Stimulated activated CD4-positive, alpha-beta T cell treated with anti-CD3 and anti-CD28 coated beads, Interleukin-2, amount 100 ng/mL, for 48 hours (primary cell): ENCODE measurements at places on chromosomes 6 and 20.

- DNase-seq, result no peak
These were observed 212.5 kb upstream of the SUPT3H start for GRCh38 chr6:45590226-45590625.

DNA sequence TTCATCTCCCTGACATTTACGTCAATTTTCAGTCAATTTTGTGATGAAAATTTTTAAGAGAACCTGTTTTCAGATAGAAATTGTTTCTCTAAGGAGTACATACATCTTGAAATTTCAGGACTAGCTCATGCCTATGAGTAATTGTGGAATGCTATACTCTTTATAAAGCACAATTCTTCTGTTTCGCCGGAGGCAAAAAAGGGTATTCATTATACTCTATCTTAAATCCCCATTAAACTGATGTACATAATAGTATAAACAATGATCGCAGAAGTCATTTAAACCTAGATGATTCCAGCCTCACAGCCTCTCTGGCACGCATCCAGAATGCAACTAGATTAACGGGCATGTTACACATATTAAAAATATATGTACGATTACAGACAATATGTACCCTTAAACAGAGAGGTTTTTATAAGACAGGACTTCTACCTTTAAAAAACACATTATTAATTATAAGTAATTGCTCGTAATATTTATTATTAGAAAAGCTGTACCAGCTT, 62.6 kb downstream of the NRSN1 start:
- no peak for DNase-seq

- DNase-seq, result no peak
These were observed 182.0 kb downstream of the DOK5 start for GRCh38 chr20:54657268-54657826.

- DNase-seq, result no peak
These were observed 34.2 kb downstream of the JARID2 start for GRCh38 chr6:15280028-15280427.

DNA sequence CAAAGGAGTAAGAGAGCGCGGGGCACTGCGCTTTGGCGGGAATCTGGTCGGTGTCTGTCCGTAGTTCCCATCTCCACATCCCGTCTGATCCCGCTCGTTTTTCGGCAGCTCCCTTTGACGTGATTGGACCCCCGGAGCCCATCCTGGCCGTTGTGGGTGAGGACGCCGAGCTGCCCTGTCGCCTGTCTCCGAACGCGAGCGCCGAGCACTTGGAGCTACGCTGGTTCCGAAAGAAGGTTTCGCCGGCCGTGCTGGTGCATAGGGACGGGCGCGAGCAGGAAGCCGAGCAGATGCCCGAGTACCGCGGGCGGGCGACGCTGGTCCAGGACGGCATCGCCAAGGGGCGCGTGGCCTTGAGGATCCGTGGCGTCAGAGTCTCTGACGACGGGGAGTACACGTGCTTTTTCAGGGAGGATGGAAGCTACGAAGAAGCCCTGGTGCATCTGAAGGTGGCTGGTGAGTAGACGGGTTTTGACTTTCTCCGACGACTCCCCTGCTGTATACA, 1.4 kb downstream of the BTN1A1 start:
- DNase-seq, result peak; percentile 13

GRCh38 chr20:56730996-56731395, 101.9 kb downstream of the TFAP2C start:
- no peak for DNase-seq

- no peak for DNase-seq
These were observed 88.2 kb upstream of the ATXN1 start for GRCh38 chr6:16849280-16849987.

DNA sequence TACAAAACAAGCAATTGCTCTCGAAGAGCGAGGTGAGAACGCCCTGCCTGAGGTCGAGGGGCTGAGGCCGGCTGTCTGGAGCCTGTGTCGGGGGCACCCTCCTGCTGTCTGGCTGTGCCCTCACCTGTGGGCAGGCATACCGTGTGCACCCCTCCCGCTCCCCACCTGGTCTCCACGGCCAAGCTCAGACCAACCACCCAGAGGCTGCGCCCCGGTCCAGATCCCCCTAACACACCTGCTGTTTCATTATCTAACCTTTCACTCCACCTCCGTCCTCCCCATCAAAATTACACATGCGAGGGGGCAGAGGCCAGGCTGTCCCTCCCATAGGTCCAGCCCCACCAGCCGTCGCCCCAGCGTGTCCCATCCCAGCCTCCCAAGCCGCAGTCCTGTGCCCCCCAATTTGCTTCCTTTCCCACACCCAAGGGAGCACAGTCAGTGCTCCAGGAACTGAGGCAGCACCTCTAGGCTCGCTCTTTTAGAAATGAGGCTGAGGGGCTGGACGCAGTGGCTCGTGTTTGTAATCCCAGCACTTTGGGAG, 35.2 kb downstream of the NTSR1 start:
- no peak for DNase-seq

DNA sequence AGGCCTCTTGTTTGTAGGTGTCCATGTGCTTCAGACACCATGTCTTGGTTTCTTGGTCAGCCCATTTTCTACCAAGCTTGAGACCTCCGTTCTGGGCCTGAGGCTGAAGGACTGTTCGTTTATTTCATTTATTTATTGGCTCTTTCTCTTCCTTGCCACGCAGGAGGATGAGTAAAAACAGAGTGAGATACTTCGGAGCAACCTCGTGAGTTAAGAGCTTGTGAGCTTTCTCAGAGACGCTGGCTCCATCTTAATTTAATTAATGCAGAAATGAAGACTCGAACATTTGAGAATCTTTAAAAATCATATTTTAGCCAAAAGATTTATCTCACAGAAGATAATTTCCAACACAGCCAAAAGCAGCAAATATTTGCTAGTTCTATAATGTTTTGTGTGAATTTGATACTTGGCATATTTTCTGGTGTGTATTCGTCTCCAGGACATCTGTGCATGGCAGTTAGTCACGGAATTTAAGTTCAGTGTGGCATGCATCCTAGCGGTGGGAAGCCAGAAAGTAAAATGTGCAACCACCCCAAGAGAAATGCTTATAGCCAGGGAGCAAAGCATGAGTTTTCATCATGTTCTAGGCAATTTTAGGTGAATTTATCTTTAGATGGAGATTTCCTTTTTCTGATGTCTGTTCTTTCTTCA, 76.0 kb downstream of the THBS2 start:
- no peak for DNase-seq

DNA sequence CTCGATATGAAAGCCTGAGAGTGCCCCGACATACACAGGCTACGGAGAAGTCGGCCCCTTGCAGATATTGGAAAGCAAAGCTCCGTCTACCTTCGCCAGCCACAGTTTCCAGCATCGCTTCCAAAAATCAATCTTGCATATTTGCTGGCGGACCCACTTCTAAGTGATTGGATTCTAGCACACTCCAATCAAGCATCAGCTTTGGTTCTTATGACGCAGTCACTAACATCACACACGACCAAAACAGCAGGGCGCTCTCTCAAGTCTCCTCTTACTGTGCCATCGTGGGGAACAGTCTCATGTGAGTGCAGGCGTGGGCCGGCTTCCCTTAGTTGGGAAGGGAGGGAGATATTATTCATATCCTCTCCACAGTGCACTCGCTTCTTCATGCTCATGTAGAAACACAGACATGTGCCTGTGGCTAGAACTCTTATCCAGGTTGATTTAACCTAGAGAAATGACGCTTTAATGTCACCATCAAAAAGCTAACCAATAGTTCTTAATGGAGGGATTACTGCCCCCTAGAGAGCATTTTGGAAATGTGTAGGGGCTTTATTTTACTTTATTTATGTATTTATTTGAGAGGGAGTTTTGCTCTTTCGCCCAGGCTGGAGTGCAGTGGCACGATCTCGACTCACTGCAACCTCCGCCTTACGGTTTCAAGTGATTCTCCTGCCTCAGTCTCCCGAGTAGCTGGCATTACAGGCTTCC, 229.8 kb downstream of the SOD2 start:
- DNase-seq, result no peak

- no peak for DNase-seq
These were observed 900.5 kb downstream of the C6orf118 start for GRCh38 chr6:164408868-164409267.

DNA sequence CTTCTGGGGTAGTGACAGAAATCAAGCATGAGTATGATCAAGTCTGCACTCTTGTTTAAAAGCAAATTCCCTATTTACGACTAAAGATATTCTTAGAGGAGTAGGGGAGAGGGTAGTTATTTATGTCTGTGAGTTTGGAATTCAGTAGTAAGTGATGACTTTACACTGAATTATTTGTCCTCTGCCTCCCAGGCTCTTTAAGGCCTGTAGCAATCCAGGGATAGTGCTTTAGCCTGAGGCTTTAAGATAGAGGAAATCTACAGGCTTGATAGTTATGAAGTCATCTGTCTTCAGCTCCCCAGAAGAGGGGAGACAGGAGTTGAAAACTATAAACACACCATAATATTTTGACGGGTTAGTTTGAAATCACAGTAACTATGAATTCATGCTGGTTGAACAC, 664.5 kb downstream of the EPM2A start:
- no peak for DNase-seq

- DNase-seq, result no peak
These were observed 68.3 kb downstream of the AFG1L start for GRCh38 chr6:108363113-108363512.

DNA sequence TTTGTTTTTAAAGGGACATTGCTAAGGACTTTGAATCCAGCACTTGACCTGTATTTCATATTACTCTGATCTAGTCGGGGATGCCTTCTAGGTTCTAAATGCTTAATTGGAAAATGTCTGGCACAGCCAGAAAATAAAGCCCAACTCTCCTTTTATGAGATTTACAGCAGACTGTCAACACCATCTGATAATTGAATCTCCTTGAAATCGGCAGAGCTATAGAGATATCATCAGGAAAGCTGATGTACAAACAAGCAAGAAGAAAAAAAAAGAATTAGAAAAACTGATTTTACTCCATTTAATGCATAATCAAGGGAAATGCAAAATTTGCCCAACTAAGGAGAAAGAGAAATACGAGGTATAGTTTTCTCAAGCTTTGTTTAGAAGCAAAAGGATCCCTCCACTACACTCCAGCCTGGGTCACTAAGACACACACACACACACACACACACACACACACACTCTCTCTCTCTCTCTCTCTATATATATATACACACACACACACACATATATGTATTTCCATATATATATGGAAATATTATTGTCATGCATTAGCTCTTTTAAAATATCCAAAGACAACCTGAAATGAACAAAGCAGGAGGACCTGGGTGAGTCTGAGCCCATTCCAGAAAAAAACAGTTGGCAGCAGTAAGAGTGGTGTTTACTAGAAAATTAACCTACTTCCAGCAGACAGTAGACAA, 9.5 kb upstream of the FOXC1 start:
- no peak for DNase-seq

GRCh38 chr6:139416146-139416545, 41.7 kb upstream of the CITED2 start:
- DNase-seq, result no peak

DNA sequence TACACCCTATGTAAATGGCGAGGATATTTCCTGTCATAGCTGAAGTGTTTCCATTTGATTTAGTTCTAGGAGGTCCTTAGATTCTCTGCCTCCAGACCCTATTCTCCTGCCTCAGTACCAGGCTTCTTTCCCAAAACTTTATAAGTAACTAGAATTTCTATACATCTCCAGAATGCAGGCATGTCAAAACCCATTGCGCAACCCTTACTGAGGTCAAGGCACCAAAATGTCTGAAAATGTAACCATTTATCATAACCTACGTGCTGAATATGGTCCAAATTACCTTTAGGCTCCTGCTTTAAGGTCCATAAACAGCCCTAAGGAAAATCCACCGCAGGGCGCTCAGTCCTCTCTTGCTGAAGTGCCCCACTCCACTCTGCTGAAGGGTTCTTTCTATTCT, 37.5 kb upstream of the MC3R start:
- DNase-seq, result no peak

DNA sequence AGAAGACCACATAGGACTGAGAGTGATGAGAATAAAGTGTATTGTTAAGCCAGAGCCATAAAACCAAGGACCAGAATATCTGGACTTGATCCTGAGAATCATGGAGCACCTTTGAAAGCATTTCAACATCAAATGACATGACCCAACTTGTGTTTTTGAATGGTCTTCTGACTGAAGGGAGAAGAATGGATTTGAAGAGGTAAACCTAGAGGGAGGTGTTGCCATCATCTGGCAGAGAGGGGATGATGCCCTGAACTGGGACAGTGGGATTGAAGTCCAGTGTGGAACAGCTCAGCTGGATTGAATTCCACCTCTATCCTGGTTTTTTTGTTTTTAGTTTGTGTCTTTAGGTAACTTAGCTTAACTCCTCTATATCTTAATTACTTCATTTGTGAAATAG, 570.0 kb downstream of the TBC1D32 start:
- no peak for DNase-seq

GRCh38 chr6:142945446-142946180, 637 bp upstream of the HIVEP2 start:
- DNase-seq, result peak; percentile 30

- no peak for DNase-seq
These were observed 3.7 kb downstream of the PFDN6 start for GRCh38 chr6:33292996-33293682.

DNA sequence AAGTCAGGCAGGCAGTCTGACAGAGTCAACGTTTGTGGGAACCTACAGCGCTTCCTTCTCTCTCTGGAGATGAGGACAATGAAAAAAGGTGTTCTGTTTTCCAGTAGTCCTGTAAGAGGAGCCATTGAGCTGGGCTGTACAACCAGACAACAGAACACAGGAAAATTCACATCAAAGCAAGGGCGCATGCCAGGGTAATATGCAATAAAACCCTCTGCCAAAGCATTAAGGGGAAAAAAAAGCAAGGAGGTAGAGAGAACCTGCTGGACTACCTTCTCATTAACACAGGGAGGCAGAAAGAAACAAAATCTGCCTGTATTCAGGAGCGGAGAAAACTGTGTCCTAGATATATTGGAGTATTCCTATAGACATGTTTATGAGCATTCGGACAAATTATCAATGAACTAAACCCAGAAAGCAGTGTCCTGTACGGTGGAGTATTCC, 1.3 kb downstream of the RNF24 start:
- no peak for DNase-seq

GRCh38 chr20:9949563-9949962, 85.2 kb upstream of the ANKEF1 start:
- DNase-seq, result no peak
